ENCODE measurements at places on chromosomes 2 and 18.

GRCh38 chr18:21669736-21670285, 34.8 kb downstream of the ABHD3 start:
- DNase-seq: no peak

- DNase-seq: no peak
These were observed 160.5 kb downstream of the TMEM163 start for GRCh38 chr2:134558208-134558830.

GRCh38 chr2:46350029-46350689, 53.0 kb downstream of the EPAS1 start:
- no peak for DNase-seq

- no peak for DNase-seq
These were observed 288.7 kb downstream of the LPIN1 start for GRCh38 chr2:12035029-12035720.

- DNase-seq: no peak
These were observed 38.0 kb downstream of the KCNE4 start for GRCh38 chr2:223090039-223090438.
